Caudate nucleus (tissue), 63 donors: ENCODE measurements at places on chromosomes 6 and 20.

DNA sequence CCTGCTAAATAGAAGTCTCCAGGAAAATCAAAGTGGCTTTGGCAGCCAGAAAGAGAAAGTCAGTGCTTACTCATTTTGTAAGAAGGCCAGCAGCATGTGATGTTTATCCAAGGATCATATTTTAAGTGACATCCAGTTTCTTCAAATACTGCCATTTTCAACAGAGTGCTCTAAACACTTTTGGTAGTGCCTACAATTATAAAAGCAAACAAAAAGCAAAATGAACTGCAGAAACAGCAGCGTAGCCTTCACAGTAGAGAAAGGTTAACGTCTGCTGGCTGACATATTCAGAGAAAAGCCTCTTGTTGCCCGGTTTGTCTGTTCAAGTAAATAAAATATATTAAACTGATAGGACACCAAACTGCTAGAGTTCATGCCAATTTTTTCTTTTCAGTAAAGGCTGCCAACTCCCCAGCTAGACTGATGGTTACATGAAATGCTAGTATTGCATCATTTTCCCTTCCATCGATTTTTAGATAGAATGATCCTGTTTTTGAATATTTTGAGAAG, 705.7 kb upstream of the SLC35B3 start:
- DNase-seq = no peak

DNA sequence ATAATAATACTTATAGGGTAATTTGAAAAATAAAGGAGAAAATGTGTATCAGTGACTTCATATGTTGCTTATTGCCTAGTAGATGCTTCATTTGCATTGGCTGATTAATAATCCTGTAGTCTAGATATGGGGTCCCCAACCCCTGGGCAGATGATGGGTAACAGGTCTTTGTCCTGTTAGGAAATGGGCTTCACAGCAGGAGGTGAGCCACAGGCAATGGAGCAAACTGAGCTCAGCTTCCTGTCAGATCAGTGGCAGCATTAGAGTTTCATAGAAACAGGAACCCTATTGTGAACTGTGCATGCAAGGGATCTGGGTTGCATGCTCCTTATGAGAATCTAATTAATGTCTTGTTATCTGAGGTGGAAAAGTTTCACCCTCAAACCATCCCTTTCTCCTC, 1049.5 kb upstream of the EPHA7 start:
- no peak for DNase-seq

DNA sequence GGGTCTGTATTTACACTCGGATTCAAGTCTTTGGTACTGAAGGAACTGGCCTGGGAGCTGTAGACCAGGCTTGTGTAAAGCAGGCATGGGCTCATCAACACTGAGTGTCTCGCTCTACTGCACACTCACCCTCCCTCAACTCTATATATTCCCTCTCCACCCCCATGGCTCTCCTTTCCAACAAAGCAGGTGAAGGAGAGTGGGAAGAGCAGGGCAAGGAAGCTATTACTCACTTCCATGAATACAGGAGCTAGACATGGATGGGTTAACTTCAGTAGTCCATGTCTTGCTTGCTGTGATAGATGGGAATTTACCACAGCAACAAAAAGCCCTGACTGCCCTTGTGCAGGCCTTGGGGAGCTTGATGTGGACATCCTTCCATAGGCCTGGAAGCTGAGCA, 20.7 kb upstream of the SLC2A12 start:
- DNase-seq = no peak

DNA sequence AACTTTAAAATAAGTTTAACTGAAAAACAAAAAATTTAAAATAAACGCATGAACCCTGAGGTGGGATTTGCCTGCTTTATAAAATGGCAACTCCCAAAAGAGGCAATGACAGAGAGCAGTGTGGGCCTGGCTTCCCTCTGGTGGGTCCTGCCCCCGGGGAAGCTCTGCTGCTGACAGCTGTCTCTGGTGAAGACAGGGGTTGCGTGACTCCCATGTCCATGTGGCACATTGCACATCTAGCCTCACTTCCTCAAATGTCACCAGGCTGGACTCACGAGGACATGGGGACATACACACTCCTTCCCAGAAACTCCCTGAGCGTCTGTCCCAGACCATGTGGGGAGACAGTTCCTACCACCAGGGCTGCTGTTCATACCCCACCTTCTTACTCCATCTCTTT, 66.2 kb downstream of the ABHD12 start:
- no peak for DNase-seq

GRCh38 chr6:84118191-84118590, 84.6 kb downstream of the MRAP2 start:
- DNase-seq = no peak

DNA sequence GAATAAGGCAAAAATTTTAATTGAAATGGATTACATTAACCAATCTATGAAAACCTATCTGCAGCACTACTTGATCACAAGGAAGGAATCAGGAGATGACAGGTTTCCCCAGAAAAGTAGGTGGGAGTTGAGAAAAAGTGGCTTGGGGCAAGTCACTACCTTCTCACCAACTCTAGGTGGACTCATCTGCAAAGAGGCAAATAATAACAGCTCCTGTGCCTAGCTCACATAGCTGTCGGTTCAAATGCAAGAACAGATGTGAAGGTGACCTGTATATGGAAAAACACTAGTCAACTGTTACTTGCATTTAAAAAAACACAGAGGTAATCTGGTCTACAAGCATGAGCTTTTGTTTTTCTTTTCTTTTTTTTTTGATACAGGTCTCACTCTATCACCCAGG, 67.2 kb downstream of the POPDC3 start:
- DNase-seq = no peak

GRCh38 chr6:161079566-161080262, 88.1 kb downstream of the MAP3K4 start:
- DNase-seq = no peak

DNA sequence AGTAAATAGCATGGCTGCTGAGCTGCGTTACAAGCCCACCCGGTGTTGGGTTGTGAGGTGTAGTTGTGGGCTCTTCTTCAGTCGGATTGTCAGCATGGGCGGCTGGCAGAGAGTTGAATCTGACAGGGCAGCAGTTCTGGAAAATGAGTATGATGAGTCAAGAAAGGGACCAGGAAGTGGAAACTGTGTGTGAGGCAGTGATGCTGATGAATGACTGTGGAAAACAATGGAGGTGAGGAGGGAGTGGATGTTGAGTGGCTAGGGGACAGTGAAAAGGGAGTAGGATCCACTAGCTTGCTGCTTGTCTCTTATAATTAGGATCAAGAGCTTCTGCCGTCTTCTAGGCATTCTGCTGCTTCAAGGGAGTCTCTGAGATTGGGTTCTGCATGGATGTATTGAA, 154.3 kb downstream of the ESR1 start:
- no peak for DNase-seq
